GM13976 (cell line): ENCODE measurements at places on chromosomes 2 and 18.
A peak's percentile ranks its signal among the peaks of the same experiment; 100 is the strongest.

DNA sequence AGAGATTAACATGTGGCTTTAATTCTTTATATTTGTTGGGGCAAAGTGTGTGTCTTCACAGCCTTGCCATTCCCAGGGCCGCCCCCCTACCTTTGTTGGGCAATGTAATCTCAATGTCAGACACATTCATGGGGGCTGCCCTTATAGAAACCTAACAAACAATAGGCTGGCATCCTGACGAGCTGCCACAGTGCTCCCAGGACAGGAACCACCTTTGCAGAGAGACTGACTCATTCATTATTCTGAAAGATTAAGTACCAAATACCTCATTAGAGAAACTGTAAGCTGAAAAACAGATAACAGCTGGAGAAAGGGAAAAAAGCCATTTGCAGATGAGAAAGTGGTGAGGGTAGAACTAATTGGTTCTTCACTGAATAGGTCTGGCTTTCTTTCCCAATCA, 1587.5 kb upstream of the PIK3C3 start:
- DNase-seq = no peak

DNA sequence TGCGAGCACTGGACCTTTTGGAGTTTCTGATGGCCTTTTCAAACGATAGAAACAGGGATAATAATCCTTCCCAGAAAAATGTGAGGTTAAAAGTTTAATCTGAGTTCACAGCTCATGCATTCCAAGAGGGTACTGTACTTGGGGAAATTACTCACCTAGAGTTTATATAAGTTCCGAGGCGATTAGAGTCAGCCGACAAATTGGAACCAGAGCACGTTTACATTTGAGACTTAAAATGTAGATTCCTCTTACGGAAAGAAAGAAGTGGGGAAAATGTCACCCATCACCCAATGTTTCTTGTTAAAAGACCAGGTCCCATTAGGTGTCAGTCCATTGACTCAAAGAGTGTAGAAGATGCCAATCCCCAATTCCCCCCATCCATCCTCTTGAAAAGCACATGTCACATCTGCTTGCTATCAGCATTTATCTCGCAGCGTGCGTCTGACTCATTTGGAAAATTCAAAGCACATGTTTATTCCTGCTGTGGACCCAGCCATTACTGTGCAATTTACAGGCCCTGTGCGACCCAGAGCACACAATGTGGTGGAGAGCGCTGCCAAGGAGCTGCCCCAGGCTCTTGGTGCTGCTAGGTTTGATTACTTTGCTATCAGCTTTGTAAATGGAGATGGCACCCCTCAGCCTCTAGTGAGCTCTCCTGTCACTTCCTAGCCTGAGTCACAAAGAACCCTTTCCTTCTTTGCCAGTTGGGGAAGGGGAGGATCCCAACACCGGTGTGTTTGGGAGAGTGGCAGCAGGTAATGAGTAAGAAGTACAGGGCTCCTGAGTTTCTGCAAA, 104.8 kb downstream of the COLEC12 start:
- DNase-seq = no peak

GRCh38 chr18:21678859-21679258, 25.7 kb downstream of the ABHD3 start:
- no peak for DNase-seq

DNA sequence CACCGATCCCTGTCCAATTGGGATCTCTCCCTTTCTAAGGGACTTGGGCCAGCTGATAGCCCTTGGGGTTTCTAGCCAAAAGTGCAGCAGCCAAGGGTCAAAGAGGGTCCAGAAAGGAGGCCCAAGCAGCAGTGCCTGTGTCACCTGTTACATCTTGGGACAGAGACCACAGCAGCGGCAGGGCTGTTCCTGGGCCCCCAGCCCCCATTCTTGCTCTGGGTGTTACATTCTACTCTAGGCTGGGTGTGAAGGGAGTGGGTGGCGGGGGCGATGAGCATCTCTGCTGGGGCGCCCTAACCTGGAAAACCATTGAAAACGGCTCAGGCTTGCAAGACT, 1.2 kb downstream of the PAX3 start:
- DNase-seq = no peak

DNA sequence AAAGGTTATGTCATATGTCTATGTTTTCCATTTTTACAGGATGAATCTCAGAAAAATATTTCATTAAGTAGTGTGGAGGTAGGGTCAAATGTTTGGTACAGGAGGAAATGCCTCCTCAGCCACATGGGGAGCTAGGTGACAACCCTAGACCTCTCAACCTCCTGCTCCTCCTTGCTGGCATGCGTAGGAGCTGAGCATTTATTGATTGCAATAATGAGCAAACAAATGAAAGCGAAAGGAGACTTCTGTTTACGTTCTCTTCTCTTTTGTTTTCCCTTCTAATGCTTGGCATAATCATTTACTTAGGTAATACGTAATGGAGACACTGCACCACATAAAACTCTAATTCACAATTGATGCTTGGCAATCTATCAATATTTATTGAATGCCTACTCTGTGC, 95.1 kb upstream of the CCBE1 start:
- no peak for DNase-seq

DNA sequence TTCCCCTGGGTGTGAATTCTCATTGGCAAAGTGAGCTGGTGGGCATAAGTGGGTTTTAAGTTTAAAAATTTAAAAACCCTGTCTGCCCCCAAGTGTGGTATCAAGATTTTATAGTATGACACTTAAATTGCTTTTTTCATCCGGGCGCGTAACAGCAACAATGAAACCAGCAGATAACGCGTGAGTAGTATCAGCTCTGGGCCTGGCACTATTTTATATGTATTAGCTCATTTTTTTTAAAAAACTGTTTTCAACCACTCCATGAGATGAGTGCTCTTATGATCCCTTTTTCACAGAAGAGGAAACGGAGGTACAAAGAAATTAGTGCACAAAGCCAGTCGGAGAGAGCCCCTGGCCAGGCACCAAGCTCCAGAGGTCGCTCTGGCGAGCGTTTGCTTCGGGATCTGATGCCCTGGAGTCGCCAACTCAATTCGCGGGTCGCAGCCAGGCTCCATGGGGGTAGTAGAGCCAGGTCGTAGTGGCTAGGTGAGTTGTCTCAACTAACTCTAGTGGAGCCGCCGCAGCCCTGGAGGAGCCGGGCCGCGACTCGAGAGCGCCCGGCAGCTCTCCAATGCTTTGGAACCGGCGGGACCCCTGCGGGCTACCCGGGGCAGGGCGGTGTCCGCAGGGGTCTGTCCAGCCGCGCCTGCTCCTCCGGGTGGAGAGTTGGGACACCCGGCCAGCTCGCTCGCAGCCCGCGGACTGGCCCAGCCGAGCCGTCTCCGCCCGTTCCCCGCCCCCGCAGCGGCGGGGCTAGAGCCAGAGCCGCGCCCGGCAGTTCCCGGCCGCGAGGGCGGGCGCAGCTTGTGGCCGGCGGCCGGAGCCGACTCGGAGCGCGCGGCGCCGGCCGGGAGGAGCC, at the start of gene IL1R1:
TSS of gene IL1R1 (plus strand) at position 777 of the 859 bp plus-strand sequence. CDS start 14,979 bp downstream, outside the sequence.
- DNase-seq = peak; percentile 48

GRCh38 chr2:20595439-20596192, 55.3 kb downstream of the HS1BP3 start:
- peak; percentile 77 for DNase-seq

- DNase-seq = no peak
These were observed 115.2 kb downstream of the TPO start for GRCh38 chr2:1528273-1529064.

GRCh38 chr2:191521608-191522208, 156.2 kb upstream of the NABP1 start:
- DNase-seq = peak; percentile 33

DNA sequence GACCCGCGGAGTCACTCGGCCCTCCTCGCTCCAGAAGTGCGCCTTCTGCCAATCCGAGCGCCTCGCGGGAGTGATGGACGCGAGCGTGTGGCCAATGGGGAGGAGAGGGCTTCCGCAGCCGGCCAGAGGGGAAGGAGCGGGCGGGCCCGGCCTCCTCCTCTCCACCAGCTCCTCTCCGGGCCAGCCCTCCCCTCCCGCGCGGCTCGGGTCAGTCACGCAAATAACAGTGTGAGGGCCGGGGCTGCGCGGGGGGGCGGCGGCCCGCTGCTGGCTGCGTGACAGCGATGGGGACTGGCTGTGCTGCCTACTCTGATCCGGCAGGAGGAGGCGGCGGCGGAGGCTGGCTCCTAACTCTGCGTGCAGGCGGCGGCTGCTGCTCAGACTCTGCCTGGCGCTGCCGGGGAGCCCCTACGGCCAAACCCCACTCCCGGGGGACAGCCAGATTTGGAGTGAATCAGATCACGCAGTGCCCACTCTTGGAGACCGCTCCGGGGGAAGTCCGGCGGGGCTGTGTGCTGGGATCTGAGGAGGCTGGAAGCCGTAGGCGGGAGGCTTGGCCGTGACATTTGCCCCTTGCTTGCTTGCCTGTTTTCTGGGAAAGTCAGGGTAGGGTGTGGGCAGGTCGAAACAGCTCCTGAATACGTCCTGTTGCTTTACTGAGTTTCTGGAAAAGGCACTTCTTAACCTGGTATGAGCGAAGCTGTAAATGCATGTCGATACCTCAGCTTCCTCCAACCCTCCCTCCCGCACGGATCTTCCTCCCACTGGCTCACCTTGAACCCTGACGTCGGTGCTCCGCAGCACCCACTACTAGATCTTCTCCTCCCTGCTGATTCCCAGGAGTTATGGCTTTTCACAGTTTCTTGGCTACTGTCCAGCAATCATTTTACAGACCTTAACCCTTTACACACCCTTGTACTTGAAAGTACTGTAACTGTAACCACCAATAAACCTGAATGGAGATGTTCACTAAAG, 97.9 kb upstream of the SERTAD2 start:
- no peak for DNase-seq

- no peak for DNase-seq
These were observed 105.1 kb downstream of the DYSF start for GRCh38 chr2:71558300-71559051.

DNA sequence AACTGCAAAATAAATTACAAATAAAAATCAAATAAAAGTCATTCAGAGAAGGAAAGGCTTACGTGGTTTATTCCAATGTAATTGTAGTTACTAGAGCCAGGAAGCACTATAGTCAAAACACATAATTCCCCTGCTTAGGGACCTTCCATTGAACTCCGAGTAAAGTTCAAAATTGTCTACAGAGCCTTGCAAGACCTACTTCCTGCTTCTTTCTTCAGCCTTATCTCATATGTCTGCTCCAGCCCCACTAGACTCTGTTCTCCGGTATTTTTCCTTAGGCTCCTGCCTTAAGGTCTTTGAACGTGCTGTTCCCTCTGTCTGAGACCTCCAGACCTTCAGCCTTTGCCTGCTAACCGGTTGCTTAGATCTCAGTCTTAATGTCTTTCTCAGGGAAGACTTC, 104.3 kb downstream of the ARL6IP6 start:
- no peak for DNase-seq

DNA sequence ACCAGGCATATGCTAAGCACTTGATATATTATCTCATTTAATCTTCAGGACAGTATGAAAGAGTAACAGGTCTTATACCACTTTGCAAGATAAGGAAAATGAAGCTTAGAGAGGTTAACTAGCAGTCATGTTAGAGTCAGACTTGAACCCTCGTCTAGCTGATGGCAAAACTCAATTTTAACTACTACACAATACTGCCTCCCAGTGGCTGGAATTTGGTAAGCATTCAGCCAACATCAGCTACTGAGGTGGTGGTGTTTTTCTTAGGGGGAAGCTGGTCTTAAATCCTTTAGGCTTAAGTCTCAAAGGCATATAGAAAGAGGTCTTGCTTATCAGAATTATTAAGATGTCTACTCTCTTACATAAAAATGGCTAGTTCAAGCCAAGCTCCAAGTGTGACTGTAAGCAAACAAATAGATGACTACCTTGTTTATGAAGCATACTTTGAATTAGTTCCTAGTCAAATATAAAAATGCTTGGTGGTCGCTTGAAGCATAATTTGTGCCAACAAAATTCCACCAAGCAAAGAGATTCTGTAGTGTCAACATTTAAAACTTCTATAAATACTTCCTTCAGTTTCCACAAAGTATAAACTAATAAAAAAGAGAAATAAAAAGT, 325.4 kb upstream of the FIGN start:
- peak; percentile 17 for DNase-seq

GRCh38 chr2:180660207-180660606, 320.2 kb upstream of the UBE2E3 start:
- DNase-seq = no peak

GRCh38 chr2:158443606-158444005, 12.9 kb downstream of the CCDC148 start:
- no peak for DNase-seq

- no peak for DNase-seq
These were observed 40.6 kb downstream of the ZRANB3 start for GRCh38 chr2:135490376-135490775.

GRCh38 chr2:232388324-232388891, 9.9 kb downstream of the ALPP start:
- no peak for DNase-seq

- DNase-seq = no peak
These were observed 134.6 kb downstream of the MAP4K4 start for GRCh38 chr2:101832114-101832513.

DNA sequence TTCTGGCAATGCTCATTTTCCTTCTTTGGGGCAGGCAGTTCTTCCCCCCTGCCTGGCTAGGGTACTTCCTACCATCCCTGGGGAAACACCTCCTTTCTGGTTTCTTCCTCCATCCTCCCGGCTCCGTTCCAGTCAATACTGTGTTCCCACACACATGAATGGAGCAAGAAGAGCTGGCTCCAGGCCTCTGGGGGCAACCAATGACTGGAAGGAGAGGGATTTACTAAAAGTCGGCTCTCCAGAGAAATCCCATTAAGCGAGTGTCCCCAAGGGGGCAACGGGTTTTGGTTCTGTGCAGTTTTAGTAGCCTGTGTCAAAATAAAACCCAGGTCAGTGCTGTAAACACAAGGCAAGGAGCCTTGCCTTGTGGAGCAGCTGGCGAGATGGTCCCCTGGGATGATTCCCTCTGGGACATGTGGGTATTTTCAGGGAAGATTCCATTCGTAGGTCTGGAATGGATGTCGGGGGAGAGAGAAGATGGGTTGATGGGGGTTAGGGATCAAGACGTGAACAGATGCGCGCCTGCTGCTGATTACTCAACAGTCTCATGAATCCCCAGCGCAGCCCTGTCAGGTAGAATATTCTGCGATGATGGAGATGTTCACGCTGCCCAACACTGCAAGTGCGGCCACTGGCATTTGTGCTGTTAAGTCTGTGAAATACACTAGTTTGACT, 32.0 kb downstream of the EMILIN2 start:
- no peak for DNase-seq

GRCh38 chr2:152826581-152827279, 108.3 kb downstream of the ARL6IP6 start:
- DNase-seq = no peak

DNA sequence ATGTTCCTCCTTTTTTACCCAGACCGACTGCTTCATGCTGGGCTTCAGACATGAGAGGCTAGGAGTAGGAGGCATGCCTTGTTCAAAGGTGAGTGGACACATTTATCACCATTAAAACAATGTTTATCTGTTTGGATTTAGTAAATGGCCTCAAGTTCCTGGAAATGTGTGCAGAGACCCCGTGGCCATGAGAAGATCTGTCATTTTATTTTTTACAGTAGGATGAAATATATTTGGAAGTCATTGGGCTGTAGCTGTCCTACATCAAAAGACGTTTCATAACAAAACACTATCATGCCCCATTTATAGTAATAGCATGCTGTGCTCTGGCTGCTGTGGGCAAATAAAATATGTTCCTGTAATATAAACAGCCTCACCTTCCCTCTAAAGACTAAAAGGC, 403.9 kb upstream of the TNP1 start:
- no peak for DNase-seq
